ENCODE measurements at places on chromosomes 7 and 10. TPM values are rescaled to one million over a fixed set of nuclear protein-coding genes. Genes with fewer than 3 reads are reported as not detected.

The ANKRD7 gene
- total RNA-seq, result 0.21 TPM

The SYT15B gene
- total RNA-seq, result 3.6 TPM

The SERPINE1 gene
- total RNA-seq, result 846 TPM

The CC2D2B gene
- not detected for total RNA-seq

The ST8SIA6 gene
- total RNA-seq, result 0.13 TPM

The HMX2 gene
- total RNA-seq, result 0.15 TPM

The LOXL4 gene
- 1.3 TPM for total RNA-seq

The HOXA2 gene
- 1.4 TPM for total RNA-seq

Data from A549 treated with DMSO at 1 μM for 4 hours (cell line).